Mucosa of descending colon (tissue), 3 donors: ENCODE measurements at places on chromosomes 16 and 17. TPM values are rescaled to one million over a fixed set of nuclear protein-coding genes. Genes with fewer than 3 reads are reported as not detected.

Gene PRKCA
- total RNA-seq: 77.7 TPM

Gene KCNJ18
- total RNA-seq: not detected

Gene PABPN1L
- total RNA-seq: not detected

Gene KRT33A
- not detected for total RNA-seq

Gene TBC1D3H
- not detected for total RNA-seq

DNA sequence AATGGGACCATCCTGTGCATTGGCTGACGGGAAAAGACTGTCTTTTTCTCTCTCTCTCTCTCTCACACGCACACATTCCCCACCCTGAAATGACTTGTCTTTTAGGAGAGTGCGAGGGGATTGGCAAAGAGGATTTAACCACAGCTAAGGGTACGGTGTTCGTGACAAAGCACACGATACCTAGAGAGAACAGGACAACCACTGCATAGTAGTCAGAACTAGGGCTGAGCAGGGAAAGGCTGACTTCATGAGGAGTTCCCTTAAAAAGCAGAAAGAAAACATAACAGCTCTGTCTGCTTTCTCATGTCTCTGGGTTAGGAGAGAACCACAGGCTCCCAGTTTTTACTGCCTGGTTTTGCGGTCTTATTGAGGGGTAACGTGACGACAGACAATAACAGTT is 742.8 kb upstream of the SOX9 start:
- DNase-seq: no peak

- no peak for DNase-seq
Observed at GRCh38 chr16:2499890-2500429, 13.8 kb upstream of the ATP6V0C start.

DNA sequence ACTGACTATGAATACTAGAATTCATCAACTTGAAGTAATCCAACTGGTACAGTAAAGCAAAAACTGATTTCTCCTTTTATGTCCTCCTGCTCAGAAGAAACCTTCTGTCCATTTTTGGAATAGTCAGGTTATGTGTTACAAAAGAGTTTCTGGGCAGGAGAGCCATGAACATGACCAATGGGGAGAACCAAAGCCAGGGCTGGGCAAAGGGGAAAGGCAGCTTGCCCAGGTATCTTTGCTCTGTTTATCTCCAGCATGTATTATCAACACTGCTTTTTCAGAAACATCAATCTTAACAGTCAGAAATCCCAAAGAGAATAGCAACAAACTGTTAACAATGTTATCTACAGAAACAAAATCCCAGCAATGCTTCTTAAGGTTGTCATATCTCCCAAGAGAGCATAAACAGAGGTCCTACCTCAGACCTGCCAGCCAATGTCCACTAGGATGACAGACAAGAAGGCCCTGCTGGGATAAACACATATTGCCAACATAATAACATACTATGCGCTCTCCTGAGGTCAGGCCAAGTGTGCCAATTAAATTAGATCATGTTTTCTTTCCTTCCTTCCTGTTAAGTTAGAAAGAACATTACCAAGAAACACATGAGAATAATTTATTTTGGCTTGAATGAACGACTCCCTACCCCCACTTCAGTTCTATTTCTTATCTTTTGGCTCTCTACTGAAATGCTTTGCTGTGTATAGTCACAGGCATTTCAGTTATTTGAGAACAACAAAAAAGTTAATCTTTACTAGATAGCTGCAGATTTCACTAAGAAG is 28.0 kb downstream of the BLMH start:
- DNase-seq: no peak

GRCh38 chr16:77660311-77660710 is 62.0 kb upstream of the NUDT7 start:
- no peak for DNase-seq

- peak; percentile 58 for DNase-seq
Observed at GRCh38 chr17:2707721-2708584, 3.6 kb downstream of the CLUH start.

DNA sequence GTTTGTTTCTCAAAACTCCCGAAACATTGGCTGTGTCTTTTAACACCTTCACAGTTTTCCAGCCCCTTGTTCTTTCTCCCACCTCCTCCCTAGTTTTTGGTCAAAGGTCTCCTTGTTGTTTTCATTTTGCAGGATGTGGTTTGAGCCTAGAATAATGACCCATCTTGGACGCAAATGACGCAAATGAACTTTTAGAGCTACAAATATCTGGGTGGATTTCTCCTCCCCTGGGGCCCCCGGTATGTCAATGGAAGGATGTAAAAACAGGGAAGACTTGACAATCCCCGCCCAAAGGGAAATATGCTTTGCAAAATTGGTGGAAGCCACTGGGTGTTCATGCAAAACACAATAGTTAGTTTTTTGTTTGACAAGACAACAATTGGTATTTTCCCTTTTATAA is 236.0 kb upstream of the IRX3 start:
- no peak for DNase-seq

DNA sequence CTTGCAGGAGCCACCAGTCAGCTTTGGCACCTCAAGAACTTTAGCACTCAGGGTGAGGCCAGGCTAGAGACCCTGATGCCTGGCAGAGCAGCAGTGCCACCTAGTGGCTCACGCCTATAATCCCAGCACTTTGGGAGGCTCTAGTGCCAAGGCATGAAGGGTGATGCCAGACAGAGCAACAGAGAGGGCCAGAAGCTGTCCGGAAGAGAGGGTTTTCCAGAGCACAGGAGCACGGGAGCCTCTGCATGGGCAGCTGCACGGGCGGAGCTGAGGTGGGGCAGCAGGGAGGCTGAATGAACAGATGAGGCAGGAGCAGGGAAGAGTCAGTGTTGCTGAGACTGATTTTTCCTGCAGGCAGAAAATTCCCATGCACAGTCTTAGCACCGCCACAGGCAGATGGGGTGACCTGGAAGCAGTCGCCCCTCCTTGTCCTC is 38.9 kb downstream of the MYH3 start:
- DNase-seq: peak; percentile 74

GRCh38 chr17:2613089-2613808 is 19.8 kb downstream of the PAFAH1B1 start:
- DNase-seq: no peak

DNA sequence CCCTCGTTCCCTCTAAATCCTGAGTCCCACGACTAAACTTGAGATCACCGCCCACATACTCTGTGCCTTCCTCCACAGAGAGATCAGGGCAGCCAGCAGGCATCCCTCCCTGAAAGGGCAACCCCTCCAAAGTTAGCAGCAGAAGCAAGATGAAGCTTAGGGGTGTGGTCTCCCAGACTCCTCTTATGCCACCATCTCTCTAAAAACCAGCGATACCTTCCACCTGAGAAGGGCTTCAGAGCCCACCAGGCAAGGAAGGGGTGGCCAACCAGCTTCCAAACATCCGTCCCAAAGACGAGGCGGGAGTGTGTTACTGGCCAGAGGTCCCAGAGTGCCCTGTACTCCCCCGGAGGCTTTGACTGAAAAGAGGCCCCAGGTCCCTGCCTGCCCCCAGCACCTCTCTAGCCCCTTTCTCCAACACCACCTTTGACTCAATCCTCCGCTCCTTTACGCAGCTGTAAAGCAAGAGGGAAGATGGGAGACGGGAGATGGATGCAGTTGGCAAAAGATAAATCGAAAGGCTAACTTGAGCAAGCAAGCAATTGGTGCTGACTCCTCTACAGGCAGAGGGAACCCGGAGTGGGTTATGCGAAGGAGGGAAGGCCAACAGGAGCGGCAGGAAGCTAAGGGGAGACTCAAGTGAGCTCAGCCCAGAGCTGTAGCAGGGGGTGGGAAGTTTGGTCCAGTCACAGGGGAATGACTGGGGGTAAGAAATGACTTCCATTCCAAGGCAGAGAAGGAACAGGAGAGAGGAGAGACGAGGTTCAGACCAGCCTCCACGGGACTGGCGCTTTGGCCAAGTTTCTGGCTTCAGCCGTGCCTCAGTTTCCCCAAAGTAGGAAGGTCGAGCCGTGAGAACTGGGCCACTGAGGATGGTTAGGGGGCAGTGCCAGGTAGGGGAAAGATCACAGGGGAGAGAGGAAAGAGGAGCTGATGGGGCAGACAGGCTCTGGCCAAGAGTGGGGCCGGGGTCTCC is 1.0 kb downstream of the ST3GAL2 start:
- DNase-seq: no peak
